SJSA1 (cell line): ENCODE measurements at places on chromosomes 13 and 19.

- no peak for DNase-seq
Measured at GRCh38 chr19:32809754-32810153, 59.8 kb downstream of the SLC7A9 start.

DNA sequence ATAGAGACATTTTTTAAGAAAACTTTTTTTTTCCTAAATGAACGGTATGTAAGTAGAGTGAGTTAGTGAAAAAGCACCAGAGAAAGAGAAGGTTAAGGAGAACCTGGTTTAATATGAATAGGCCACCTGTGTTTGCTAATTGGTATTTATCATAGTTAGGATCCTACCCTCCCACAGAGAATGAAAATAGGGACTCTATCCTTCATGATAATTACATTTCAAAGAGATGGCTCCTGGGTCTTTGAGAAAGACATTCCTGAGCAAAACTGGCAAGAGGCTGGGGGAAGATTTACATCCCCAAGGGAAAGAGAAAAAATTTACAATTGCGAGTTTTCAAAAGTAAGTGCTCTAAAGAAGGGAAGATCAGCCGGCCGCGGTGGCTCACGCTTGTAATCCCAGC, 1284.5 kb downstream of the SLITRK1 start:
- no peak for DNase-seq

- DNase-seq, result no peak
Measured at GRCh38 chr13:97559030-97559429, 125.1 kb downstream of the RAP2A start.

DNA sequence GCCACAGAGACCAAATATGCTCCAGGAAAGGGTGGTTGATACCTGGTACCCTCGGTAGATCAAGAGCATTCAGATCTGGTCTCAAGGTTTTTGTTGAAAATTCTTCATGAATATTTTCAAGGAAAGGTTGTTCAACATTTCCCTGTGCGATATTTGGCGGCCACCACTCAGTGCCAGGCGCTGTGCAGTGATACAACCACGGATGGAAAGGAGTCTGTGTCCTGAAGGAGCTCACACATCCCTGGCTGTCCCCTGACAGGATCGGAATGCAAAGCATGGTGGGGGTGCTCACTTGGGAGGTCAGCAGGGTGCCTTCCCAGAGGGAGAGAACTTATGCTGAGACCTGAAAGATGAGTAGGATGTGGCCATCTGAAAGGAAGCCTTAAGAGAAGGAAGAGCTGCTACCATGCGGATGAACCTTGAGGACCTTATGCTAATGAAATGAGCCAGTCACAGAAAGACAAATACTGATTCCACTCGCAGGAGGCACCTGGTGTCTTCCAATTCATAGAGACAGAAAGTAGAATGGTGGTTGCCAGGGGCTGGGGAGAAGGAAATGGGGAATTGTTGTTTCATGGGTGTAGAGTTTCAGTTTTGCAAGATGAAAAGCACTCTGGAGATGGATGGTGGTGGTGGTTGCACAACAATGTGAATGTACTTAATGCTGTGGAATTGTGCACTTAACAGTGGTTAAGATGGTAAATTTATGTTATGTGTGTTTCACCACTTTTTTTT, 41.6 kb downstream of the HSPH1 start:
- no peak for DNase-seq

- no peak for DNase-seq
Measured at GRCh38 chr13:32537580-32538142, 934 bp downstream of the N4BP2L2 start.

DNA sequence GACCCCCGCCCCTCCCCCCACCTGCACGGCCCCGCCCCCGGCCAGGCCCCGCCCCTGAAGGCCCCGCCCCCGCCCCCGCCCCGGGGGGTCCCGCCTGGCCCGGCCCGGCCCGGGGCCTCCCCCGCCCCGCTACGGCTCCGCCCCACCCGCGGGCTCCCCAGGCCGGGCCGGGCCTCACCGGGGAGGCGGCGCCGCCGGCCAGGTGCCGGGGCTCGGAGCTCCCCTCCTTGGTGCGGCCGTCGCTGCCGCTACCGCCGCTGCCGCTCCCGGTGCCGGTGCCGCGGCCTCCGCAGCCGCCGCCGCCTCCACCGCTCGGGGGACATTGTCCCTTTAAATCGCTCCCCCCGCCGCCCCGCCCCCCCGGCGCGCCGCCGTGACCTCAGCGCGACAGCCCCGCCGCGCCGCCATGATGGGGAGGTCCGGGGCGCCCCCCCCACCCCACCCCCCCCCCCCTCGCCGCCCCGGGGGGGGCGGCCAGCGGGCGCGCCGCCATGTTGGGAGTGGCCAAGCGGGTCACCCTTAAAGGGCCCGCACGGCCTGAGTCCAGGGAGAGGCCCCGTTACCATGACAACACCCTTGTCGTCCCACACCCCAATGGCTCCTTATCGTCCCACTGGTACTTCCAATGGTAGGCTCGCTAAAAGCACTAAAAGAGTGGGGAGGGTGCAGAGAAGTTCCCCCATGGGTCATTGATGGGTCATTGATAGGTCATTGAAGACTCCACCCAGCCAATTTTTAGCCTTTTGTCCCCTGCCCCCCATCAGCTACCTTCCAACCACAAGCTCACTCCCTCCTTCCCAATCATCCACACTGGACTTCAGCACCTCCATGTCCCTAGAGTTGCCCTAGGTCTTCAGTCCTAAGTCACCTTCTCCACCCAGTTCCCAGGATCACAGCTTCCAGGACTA, at the start of gene WIZ:
TSS of gene WIZ (minus strand) at position 337 of the 908 bp plus-strand sequence. CDS start 1,649 bp downstream, outside the sequence.
- DNase-seq, result peak; percentile 85

DNA sequence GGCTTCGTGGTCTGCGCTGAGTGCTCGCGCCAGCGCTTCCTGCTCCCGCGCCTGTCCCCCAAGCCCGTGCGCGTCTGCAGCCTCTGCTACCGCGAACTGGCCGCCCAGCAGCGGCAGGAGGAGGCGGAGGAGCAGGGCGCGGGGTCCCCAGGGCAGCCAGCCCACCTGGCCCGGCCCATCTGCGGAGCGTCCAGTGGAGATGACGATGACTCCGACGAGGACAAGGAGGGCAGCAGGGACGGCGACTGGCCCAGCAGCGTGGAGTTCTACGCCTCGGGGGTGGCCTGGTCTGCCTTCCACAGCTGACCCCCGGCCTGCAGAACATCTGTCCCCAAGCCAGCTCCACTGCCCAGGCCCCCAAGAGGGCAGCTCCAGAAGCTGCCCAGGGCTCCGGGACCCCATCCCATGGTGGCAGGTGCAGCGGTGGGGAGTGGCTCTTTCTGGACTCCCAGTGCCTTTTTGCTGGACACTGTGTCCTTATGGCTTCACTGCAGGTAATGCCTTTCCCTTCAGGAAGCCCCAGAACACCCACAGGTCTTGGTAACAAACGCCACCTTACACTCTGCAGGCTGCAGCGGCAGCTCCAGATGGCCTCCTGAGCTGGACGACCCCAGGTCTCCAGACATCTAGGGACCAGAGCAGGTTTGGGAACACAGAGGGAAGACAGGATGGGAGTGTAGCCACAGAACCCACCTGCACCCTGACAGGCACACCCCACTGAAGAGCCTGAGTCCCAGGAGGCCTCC, 9.3 kb downstream of the PLEKHF1 start:
- no peak for DNase-seq

- no peak for DNase-seq
Measured at GRCh38 chr13:45934283-45934682, 82.7 kb upstream of the SIAH3 start.

- DNase-seq, result no peak
Measured at GRCh38 chr19:38022791-38023670, 116.0 kb downstream of the SIPA1L3 start.

DNA sequence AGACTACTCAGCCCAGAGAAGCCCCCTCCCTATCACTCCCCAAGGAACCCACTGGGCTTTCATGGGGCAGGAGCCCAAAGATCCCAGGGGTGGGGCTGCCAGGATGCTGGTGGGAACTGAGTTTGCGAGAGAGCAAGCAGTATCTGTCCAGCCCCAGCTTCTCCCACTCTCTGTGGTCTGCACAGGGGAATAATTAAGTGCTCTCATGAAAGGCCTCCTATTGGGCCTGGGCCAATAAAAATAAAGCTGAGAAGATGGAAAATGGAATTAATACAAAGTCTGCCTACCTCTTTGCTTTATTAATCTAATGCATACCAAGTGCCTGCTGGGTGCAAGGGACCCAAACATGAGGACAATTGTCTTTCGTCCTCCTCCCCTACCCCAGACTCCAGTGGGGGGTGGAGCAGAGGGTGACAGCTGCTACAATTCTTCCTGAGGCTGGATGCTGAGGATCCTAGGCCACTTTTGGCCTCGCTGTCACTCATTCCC, 5.4 kb downstream of the DDX39A start:
- DNase-seq, result no peak

- no peak for DNase-seq
Measured at GRCh38 chr13:79898996-79899395, 418.0 kb downstream of the NDFIP2 start.

- DNase-seq, result no peak
Measured at GRCh38 chr19:46736531-46737297, 9.1 kb upstream of the FKRP start.

GRCh38 chr19:12202250-12202649, 39.4 kb downstream of the ZNF136 start:
- DNase-seq, result no peak

DNA sequence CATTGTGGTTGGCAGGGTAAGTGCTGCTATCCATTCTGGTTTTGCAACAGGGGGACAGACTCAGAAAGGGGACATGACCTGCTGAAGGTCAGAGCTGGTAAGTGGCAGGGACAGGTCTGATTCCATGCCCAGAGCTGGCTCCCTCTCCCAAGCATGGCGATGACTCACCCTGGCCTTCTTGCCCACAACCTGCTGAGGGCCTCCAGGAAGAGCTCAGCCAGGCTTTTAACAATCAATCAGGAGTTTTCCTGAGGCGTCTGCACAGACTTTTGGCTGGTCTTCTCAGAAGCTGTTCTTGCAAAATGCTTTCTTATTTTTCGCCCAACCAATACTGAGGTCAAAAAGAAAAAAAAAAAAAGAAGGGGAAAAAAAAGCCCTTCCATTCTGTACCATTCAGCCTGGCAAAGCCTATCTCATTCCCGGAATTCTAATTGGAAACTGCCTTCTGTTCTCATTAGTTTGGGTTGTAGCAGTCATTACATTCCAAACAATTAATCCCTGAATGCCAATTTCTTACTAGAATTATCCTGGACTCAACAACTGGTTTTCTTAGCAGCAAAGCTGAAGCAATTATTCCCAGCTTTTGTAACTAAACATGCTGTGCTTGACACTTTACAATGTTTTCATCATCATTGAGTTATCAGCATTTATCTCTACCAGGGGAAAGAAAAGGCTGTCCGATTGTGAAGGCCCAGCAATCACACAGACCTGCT, 17.7 kb downstream of the SIAH3 start:
- DNase-seq, result no peak

DNA sequence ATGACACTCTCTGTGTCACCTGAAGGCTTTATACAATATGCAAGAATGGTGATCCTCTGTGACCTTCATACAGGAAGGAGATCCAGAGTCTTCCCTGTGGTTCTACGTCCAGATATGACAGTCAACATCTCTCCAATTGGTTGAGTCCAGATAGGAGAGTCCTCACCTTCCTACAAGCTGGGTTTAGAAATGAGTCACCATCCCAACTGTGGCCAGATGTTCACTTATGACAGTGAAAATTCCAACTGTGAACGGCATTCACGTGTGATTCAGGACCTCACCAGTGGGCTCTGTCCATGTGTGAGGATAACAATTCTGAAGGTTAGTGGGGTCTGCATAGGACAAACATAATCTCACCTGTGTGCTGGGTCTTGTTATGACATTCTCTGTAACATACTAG, 52.5 kb upstream of the ZNF728 start:
- DNase-seq, result no peak

GRCh38 chr19:11446652-11447301, 11.3 kb downstream of the PRKCSH start:
- DNase-seq, result peak; percentile 22

GRCh38 chr13:63163903-63164302, 1748.3 kb upstream of the PCDH20 start:
- DNase-seq, result no peak

- DNase-seq, result no peak
Measured at GRCh38 chr19:44816301-44816700, 7.4 kb downstream of the BCAM start.

DNA sequence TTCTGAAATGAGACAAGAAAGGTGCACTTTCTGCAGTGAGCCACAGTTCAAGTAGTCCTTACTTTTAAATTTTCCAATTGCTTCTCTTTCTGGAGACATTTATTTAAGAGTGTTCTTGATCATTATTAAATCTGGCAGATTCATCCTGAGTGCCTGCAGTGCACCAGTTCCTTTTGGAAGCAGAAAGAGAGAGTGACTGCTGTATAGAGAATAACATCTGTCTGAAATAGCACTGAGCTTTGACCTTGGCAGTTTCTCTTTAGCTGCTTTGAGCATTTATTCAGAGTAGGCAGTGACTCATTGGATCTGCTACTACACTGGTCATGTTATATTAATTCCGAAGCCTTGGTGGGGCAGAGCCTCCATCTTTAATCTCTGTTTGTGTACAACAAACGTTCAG, 1373.7 kb downstream of the PCDH9 start:
- no peak for DNase-seq

DNA sequence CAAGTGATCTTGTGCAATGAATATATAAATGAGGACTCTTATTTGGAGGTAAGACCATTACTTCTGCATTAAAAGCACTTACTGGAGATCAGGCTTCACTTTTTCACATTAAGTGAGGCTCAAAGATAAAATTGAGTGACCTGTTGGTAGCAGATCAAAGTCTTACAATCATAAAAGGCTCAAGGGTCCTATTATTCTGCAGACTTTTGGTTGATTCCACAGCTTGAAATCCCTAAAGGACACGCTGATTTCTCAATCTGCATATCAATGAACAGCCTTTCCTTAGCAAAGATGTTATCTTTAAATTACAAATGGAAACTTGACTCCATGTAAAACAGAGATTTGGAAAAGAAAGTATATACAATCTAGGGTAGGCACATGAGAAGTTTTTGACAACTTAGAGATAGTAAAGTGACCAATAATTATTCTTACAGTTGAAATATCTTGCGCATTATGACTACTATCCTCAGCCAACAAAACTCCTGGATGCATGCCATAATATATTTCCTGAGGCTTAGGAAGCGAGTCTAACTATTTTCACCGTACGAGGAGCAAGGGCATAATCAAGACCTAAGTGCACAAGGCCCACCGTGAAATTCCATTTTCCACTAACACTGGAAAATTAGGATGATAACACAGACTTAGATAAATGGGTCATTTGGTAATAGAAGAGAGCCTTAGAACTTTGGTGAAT, 640.7 kb downstream of the LIG4 start:
- no peak for DNase-seq
